ENCODE measurements at places on chromosomes 2 and 18.

DNA sequence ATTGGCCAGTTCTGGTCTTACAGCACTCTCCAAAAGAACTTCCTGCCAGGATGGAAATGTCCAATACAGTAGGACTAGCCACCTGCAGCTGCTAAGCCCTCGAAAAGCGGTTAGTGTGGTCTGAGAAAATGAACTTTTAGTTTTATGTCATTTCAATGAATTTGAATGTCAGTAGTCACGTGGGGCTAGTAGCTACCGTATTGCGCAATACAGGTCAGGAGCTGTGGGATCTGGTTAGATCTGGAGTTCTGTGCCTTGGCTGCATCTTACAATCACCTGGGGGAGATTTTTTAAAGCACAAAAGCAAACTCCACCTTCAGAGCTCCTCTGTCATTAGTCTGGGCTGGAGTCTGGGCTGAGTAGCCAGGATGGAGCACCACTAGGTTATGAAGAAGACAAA, 35.9 kb downstream of the C1QL2 start:
- no peak for DNase-seq

GRCh38 chr2:70255637-70256314, 2.2 kb upstream of the PCYOX1 start:
- DNase-seq, result no peak

GRCh38 chr2:113757138-113757657, 756 bp upstream of the SLC35F5 start:
- no peak for DNase-seq

GRCh38 chr18:21391074-21391673, 149.1 kb downstream of the GREB1L start:
- no peak for DNase-seq

- DNase-seq, result no peak
These were observed 39.8 kb downstream of the MYO7B start for GRCh38 chr2:127575185-127575765.

DNA sequence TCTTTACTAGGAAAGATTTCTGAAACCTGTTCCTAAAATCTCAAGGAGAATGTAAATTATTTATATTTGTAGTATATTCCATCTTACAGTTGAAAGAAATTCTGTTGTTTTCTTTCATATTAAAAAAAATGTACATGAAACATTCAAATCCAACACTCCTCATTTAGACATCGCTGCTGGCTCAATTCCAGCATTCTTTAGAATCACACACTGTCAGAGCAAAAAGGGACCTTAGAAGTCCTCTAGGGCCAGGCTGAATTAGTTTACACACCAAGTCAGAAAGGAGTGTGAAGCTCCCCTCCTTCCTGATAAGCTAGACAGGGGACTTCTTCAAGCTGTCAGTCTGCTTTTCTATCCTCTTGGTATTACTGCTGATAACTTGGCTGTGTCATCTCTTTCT, 158.6 kb upstream of the LTBP1 start:
- DNase-seq, result no peak

DNA sequence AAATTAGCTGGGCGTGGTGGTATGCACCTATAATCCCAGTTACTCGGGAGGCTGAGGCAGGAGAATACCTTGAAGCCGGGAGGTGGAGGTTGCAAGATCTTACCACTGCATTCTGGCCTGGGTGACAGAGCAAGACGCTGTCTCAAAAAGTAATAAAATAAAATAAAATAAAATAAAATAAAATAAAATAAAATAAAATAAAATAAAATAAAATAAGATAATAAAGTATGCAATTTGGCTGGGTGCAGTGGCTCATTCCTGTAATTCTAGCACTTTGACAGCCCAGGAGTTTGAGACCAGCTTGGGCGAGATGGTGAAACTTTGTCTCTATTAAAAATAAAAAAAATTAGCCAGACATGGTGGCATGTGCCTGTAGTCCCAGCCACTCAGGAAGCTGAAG, 85.6 kb upstream of the XPO1 start:
- no peak for DNase-seq

GRCh38 chr2:2331881-2332280, 806 bp upstream of the MYT1L start:
- no peak for DNase-seq

- DNase-seq, result no peak
These were observed 11.3 kb downstream of the MALT1 start for GRCh38 chr18:58682429-58683069.

GRCh38 chr2:231387904-231388724, 7.4 kb upstream of the B3GNT7 start:
- DNase-seq, result no peak

DNA sequence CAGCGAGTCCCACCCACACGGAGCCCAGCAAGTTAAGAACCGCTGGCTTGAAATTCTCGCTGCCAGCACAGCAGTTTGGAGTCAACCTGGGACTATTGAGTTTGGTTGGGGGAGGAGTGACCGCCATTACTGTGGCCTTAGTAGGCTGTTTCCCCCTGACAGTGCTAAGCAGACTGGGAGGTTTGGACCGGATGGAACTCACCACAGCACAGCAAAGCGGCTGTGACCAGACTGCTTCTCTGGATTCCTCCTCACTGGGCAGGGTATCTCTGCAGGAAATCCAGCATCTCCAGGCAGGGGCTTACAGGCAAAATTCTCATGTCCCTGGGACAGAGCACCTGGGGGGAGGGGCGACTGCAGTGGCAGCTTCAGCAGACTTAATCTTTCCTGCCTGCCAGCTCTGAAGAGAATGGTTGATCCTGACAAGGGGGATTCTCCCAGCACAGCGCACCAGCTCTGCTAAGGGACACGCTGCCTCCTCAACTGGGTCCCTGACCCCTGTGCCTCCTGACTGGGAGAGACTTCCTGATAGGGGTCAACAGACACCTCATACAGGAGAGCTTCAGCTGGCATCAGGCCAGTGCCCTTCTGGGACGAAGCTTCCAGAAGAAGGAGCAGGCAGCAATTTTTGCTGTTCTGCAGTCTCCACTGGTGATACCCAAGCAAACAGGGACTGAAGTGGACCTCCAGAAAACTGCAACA, 425.4 kb downstream of the NYAP2 start:
- no peak for DNase-seq

DNA sequence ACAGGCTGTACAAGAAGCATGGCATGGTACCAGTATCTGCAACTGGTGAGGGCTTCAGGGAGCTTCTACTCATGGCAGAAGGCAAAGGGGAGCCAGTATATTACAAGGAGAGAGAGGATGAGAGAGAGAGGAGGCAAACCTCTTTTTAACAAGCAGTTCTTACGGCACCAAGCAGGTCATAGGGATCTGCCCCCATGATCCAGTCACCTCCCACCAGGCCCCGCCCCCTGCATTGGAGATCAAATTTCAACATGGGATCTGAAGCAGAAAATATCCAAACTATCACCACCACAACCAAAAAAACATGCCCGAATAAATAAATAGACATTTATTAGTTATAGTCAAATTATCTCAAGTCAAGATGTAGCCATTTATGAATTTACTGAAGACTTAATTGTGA, 14.5 kb upstream of the SLC35F5 start:
- no peak for DNase-seq

DNA sequence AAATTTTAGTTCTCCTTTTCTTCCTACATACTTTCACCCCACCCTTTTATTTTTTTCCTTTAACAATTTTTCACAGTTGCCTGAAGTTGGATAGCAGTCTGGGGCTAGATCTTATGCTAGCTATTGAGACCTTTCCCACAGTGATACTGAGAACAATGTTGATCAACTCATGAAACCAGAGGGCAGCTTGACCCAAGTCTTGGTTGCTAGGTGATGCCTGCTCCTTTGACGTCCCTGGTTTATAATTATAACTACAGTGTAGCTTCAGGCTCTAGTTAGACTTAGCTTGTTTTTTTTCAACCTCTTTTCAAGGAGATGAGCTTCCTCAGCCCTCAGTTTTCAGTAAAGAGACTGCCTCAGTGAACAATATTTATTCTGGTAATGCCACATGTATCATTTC, 648.5 kb downstream of the IRS1 start:
- DNase-seq, result no peak

DNA sequence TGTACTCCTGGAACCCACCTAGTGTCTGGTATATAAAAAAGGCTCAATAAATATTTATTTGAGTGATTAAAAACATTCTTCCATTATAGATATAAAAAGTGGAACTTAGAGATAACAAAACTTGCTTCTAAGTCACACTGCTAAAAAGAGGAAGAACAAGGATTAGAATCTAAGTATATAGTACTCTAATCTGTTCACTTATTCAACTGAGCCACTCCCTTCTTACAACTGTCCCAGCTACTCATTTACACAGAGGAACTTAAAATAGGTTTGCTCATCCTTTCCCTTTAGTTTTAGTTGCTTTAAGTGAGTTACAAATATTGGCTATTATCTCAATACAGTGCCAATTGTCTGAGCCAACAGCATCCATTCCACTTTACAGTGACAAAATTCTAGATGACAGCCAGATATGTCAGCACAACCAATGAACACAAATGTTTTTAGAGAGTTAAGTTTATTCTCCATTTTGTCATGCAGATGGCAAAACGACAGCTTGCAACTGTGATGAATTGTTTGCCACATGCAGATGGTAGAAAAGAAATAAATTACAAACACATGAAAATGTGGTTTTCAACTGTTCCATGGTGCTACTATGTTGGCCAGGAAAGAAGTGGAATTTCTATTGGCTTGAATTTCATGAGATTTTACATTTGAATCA, 280.7 kb upstream of the ZC3H15 start:
- DNase-seq, result no peak

GRCh38 chr18:63421514-63421913, 762 bp downstream of the VPS4B start:
- DNase-seq, result no peak

DNA sequence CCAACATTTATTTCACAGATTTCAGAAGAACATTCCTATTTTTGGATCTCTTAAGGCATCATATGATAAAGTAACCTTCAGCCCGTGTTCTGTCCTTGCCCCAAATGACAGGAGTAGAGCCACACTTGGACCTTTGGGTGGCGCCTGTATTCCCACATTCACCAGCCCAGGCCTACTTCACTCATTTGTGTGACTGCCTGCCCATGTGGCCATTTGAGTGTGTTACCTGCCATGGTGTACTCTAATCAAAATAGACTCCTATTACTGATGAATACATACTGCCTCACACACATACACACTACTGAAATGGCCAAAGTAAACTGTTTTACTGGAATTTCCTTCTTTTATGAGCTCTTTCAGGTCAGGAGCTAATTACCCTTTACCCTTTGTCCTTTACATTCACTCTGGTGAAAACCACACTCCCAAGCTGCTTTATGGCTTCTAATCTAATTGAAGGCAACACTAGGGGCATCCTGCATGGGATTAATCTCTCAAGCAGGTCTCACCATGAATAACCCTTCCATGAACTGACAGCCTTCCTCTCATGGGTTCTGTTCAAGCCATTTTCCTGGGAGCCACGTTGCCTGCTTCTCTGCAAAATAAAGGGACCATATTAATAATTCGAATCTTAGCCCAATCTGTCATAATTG, 271.0 kb upstream of the GALNT5 start:
- no peak for DNase-seq

- no peak for DNase-seq
These were observed 333.3 kb downstream of the HRH4 start for GRCh38 chr18:24793742-24794141.

DNA sequence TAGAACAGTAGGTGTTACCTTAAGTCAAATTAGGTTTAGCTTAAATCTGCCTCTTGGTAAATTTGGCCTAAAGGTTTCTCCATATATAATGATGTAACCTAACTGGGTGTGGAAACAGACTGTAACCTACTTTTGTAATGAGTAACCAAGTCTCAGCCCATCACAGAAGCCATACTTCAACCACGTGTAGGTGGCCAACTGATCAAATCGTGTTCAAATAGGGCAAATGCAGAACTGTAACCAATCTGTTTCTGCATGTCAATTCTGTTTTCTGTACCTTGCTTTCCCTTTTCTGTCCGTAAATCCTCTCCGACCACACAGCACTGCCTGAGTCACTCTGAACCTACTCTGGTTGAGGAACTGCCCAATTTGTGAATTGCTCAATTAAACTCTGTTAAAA, 34.0 kb upstream of the PLA2R1 start:
- no peak for DNase-seq

DNA sequence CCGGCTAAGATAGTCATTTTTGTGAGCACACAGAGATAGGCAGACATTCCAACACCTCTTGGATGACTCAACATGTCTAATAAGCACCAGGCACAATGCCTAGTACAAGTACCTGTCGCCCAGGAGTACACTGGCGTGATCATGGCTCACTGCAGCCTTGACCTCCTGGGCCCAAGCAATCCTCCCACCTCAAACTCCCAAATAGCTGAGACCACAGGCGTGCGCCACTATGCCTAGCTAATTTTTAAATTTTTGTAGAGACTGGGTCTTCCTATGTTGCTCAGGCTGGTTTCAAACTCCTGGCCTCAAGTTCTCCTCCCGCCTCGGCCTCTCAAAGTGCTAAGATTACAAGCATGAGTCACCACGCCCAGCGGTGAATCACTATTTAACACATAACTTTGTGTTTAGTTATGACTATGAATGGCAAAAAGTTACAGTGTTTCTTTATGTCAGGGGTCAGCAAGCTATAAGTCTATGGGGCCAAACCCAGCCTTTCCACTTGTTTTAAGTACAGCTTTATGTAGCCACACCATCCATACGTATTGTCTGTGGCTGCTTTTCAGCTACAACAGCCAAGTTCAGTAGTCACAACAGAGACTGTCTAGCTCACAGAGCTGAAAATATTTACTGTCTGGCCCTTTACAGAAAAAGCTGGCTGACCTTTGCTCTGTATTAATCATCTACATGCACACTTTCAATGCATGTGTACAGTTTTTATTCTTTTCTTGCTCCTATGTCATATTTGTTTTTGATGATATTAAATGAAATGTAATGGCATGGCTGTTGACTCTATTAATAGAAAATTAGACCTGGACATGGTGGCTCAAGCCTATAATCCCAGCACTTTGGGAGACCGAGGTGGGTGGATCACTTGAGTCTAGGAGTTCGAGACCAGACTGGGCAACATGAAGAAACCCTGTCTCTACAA, 18.7 kb downstream of the ORC2 start:
- DNase-seq, result peak; percentile 16

DNA sequence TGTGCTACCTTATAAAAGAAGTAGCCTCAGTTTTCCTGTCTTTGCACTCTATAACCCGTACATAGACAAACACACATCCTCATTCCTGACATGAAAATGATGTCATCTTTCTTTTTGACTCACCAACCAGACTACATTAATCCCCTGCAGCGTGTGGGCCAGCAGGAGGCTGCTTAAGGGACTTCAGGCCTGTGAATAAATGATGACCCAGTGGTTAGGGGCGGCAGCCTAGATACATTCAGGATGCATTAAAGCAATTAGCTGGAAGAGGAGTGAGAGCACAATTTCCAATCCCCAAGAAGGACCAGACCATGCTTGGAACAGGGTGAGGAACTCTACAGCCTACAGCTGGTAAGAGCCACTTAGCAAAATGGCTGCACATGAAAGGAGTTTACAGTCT, 57.3 kb upstream of the KLF7 start:
- DNase-seq, result no peak

DNA sequence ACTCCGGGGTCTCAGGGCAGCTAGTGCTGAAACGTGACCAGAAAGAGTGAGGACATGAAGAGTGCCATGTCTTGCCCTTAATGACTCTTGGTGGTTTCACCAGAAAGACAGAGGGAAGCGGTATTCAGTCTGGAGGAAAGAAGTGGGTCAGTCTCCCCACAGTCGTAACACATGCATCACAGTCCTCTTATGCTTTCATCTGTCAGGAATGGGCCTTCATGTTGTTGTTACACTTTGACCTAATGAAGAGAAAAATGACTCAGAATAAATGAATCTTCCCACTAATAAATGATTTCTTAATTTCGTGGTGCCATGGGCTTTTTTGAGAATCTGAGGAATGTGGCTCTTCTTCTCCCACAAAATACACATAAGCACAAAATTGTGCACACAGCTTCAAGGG, 103.2 kb downstream of the SLC8A1 start:
- DNase-seq, result no peak

Data from activated T-cell treated with anti-CD3 and anti-CD28 coated beads for 4 hours (primary cell).